NCI-H1105 (cell line): ENCODE measurements at places on chromosomes 2 and 18.

DNA sequence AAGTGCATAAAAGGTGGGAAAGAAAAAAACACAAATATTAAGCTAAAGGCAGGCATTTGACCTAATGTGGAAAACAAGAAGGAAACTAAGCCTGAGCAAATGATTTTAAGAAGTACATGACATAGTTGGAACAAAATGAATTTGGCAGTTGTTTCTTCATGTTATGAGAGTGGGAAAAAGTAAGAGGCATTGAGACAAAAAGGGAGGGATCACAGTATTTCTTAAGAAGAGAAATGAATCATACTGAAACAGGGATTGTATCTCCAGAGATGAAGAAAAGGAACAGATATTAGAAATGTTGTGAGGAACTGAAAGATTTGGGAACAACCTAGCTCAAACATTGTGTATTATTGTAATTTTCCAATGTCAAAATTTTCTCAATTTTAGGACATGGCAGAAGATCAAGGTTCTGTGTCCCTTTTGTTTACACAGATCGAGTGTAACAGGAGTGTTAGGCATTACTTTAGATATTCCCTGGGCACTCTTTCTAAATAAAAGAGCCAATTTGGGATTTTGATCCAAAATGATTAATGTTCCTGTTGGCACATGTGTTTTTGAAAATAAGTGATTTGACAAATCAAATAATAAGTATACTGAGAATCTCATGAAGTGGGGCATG is 98.6 kb downstream of the CALCRL start:
- DNase-seq, result no peak

DNA sequence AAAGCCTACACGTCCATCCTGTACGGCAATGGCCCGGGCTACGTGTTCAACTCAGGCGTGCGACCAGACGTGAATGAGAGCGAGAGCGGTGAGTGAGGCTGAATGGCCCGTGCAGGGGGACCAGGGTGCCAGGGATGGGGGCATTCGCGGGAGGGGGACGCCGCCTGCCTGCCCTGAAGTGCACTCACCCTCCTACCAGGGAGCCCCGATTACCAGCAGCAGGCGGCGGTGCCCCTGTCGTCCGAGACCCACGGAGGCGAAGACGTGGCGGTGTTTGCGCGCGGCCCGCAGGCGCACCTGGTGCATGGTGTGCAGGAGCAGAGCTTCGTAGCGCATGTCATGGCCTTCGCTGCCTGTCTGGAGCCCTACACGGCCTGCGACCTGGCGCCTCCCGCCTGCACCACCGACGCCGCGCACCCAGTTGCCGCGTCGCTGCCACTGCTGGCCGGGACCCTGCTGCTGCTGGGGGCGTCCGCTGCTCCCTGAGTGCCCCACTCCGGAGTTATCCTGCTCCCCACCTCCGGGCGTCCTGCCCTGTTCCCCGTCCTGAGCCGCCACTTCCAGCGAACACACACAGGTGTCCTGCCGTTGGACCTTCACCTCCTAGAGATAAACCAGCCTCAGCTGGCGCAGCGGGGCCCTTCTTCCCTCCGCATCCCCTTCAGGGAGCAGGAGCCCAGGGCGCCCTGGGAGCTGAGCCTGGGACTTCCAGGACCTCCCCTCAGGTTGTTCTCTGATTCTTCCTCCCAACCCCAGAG is 2.9 kb downstream of the ALPI start:
- no peak for DNase-seq

DNA sequence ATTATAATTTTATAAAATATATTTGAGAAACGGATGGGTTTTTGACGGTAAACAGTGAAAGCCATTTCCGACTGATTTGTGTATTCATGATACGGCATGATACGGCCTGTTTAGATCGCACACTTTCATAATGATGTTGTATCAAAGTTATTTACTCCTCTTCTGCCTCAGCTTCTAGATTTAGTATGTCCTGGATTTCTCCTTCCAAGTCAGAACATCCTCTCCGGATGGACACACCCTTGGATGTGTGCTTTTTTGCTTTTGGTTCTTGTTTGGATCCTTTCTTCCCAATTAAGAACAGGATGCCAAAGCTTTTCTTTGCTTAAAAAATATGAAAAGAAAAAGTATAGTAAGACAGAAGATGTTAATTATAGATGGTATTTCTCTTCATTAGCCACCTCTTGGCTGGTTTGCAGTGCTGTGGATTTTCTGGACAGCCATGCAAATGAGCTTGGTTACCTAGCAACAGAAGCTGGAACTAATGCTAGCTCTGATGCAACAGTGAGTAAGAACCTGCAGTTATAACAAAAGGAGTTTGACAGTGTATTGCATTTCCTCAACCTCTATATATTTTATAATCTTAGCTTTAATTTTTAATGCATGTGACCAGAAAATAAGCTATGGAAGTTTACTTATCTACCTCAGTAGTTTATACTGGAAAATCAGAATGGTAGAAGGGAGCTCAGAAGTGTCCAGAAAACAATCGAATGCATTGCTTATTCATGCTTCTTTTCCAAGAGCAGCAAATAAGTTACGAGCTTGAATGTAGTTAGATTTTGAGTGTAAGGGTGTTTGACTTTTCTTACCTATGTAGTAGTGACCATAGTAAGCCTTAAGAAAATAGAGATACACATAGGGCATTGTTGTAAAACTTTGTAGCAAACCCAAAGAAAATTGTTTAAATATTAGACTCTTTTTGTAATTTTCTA is 27.9 kb downstream of the RMND5A start:
- DNase-seq, result no peak

DNA sequence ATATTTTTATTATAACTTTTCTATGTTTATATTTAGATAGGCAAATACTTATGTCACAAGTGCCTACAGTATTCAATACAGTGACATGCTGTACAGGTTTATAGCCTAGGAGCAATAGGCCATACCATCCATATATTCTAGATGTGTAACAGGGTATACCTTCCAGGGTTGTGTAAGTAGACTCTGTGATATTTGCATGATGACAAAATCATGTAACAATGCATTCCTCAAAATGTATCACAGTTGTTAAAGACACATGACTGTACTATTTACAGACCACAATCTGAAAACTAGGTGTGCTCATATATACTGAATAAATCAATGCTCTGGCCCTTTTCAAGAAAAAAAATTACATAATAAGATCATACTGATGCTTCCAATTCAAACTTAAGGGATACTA is 433.2 kb upstream of the RGPD4 start:
- DNase-seq, result no peak

- no peak for DNase-seq
Observed at GRCh38 chr2:10258726-10259125, 44.0 kb upstream of the HPCAL1 start.

DNA sequence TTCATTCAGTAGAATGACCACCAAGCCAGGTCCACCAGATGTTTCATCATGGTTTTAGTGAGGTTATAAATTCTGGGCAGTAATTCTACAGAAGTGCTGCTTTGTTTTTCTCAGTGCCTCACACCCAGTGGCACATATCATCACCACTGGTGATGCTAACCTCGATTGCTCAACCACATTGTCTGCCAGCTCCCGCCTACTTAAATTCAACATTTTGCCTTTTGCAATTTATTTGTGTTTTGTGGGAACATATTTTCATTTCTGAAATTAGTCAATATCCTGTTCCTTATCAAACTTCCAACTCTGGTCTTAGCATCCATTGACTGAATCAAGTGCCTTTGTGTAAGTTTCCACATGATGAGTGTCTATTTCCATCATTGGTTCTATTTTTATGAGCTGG is 62.3 kb upstream of the TMEM178A start:
- no peak for DNase-seq

GRCh38 chr18:4842751-4843150 is 354.3 kb downstream of the AKAIN1 start:
- DNase-seq, result no peak

GRCh38 chr2:230842473-230842872 is 22.3 kb upstream of the ITM2C start:
- no peak for DNase-seq

- DNase-seq, result no peak
Observed at GRCh38 chr18:13259701-13260100, 41.1 kb downstream of the LDLRAD4 start.
